ENCODE measurements at places on chromosomes 5 and 9.

DNA sequence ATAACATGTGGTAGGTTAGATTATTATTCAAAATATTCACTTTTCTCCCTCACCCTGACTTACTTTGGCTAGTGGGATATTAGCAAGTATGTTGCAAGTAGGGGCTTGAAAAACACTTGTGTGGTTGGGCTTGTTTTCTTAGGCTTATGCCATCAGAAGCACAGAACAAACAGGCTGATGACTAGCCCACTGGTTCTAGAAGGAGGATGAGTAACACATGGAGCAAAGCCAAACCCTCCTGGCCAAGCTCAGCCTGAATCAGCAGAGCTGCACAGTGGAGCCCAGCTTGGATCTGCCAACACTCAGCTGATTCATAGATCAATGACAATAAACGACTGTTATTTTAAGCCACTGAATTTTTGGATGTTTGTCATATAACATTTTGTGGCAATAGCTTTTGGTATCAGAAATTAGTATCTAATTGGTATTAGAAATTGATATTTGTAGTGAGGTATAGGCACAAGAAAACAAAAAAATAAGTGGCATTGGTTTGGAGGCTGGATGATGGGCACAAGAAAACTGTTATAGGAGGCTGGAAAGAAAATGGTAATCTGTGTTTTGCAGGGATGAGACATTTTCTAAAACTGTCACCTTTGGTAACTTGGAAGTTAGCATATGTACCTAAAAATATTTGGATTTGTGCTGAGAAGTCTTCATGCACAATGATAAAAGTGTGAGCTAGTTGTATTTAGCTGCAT is 46.1 kb upstream of the ZBED3 start:
- peak; percentile 59 for DNase-seq

DNA sequence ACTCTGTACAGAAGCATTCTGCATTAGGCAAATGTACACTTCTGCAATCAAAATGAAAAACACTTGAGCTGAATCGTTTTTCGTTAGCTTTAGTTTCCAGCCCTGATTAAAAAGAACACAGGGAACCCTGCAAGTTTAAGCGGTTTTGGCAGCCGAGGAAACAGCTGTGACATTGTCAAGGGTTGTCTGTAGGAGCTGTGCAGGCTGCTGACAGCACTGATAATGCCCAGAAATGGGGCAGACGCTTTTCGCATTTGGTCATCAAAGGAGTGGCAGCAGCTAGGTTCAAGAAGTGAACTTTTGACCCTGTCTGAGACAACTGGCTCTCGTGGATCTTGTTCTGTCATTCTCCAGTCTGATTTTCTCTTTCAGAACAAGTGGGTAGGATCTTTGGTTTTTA is 165.6 kb upstream of the CCDC152 start:
- no peak for DNase-seq

- no peak for DNase-seq
These were observed 617.5 kb upstream of the TLE4 start for GRCh38 chr9:78954286-78954685.

GRCh38 chr5:171667341-171668096 is 118.1 kb upstream of the SMIM23 start:
- DNase-seq, result peak; percentile 92

DNA sequence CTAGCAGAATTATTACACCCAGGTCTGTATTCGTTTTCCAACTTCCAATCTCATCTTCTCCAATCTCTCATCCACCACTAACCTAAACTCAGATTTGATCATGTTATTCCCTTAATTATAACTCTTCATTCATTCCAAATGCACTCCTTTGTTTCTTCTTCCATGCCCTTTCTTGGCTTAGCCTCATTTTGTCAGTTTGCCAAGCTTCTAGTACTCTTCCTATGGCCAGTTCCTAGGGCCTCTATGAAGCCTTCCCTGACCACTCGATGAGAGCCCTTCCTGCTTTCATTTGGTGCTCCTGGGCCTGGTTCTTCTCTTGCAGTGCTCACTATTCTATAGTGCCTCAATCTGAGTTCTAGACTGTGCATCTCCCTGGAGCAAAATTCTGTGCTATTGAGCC is 5.8 kb downstream of the FAM219A start:
- DNase-seq, result no peak

- no peak for DNase-seq
These were observed 45.9 kb upstream of the ITGA2 start for GRCh38 chr5:52943285-52943684.

DNA sequence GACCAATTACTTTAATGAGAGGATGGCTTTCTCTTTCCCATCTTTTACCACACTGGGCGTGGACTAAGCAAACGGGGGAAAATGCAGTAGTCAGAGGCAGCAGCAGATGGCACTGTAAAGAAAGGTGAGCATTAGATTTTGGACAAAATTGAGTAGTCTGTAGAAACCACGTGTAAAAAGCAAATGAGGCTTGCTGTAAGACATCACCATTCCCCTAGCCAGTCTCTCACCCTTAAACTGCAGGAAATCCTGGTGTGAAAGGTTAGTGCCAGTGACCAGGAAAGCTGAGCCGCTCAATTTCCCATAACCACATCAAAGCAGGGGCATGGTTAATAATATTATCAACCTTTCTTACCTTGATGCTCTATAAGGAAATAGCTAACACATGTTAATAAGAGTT is 31.8 kb downstream of the SPATA31C2 start:
- DNase-seq, result peak; percentile 27

- no peak for DNase-seq
These were observed 27.3 kb upstream of the TDRD7 start for GRCh38 chr9:97384406-97385262.

- DNase-seq, result peak; percentile 91
These were observed 2.5 kb downstream of the ABCA2 start for GRCh38 chr9:137025517-137025966.

GRCh38 chr9:130530938-130531337 is 48.4 kb upstream of the FUBP3 start:
- DNase-seq, result peak; percentile 41

DNA sequence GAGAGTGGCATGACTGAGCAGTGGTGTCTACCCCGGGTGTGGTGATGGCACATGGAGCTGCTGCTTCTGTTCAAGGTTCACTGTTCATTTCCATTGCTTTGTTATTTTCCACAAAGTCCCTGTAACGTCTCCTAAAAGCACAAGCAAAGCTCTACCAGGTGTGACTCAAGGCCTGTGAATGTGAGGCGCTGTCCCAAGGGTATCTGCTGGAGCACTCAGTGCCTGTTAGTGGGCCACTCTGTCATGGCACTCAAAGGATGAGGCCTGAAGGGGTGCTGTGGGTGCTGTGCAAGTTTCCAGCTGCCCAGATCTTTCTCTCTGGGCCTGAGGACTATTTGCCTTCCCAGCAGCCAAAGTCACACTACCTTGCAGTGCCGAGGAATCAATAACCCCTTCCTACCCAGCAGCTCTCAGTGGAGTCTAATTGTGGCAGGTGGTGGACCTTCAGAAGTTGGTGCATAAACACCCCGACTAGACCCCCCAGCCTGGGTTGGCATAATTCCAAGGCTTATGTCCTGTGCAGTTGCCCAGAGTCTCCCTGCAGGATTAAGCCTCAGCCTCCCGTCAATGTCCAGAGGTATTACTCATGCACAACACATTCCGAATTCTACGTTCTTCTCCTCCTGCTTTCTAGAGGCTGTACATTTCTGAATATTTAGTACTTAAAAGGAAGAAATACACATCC is 17.4 kb upstream of the PTCH1 start:
- DNase-seq, result no peak

DNA sequence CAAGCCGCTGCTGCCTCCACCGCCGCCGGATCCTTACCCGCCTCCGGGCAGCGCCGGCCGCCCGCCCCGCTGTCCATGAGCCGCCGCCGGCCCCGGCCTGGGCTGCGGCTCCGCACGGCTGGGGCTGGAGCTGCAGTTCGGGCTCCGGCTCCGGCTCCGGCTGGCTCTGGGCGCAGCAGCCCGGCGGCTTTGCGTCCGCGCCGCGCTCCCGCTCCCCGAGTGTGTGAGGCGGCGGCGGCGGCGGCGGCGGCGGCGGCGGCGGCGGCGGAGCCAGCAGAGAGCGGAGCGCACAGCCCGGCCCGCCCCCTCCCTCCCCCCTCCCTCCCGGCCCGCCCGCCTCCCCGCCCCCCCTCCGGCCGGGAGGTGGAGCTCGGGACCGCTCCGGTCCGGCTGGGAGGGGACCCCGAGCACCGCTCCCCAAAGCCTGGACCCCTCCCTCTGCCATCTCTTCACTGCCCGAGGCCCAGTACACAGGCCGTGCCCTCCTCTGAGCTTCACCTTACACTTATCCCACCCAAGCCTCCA is at the start of gene PCDH1:
PCDH1 (minus strand) TSS at position 225 of the 525 bp plus-strand sequence; CDS start at position 77, 148 bp downstream.
- DNase-seq, result peak; percentile 85

GRCh38 chr9:18129809-18130334 is 344.1 kb upstream of the ADAMTSL1 start:
- DNase-seq, result no peak

- no peak for DNase-seq
These were observed 129.6 kb upstream of the SPEF2 start for GRCh38 chr5:35488055-35488454.

- DNase-seq, result no peak
These were observed 16.1 kb upstream of the CRB2 start for GRCh38 chr9:123339666-123340510.

DNA sequence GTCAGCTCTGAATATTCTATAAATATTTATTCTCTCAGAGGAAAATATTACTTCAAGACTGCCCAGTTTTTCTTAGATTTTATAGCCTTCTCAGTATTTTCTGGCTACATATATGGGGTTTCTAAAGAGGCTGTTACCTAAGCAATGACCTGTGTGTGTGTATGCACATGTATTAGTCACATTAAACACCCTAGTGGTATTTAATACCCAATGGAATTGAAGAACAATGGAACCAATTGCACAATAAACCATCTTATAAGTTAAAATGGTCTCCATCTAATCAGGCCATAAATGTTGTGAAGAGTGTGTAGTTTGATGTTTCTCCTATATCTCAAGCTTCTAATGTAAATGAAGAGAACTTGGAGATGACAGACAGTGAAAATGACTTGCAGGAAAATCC is 450.0 kb downstream of the SPATA31D1 start:
- DNase-seq, result no peak

- no peak for DNase-seq
These were observed 330.2 kb downstream of the PIK3R1 start for GRCh38 chr5:68545636-68546295.

GRCh38 chr5:100616291-100616690 is 81.1 kb downstream of the FAM174A start:
- no peak for DNase-seq

DNA sequence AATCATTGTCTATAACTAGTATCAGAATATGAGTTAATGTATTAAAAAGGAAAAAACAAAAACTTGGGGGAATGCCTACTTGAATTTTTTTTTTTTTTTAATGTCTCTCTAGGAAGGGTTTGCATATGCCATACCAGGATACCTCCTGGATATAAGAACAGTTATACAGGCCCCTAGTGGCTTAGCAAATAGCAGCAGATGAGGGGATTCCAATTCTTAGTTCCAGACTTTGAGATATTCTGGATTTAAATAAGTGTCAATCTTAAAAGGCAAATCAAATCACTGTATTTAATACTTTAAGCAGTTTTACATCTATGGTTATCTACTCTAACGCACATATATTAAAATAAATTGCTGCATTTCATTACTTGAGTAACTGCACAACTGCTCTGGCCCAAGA is 1055.5 kb upstream of the DMAC1 start:
- no peak for DNase-seq

DNA sequence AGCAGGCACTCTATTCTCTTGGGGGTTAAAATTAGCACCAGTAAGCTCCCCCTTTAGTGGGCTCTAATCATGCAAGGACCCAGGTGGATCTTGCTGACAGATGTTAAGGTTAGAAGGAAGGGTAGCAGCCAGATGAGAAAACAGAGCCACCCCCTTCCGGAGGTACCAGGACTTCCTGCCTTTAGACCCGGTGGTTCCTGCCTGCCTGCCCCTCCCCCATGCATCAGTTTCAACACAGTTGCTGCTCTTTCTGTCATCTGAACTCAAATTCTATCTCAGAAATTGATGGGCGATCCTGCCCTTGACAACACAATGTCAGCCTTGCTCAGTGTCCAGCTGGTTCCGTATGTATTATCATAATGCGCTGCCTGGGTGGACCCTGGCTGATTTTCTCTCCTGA is 287.3 kb downstream of the EBF1 start:
- peak; percentile 77 for DNase-seq

GRCh38 chr5:179422213-179422855 is 77.1 kb upstream of the ADAMTS2 start:
- DNase-seq, result no peak

- DNase-seq, result no peak
These were observed 2.2 kb downstream of the LMX1B start for GRCh38 chr9:126615791-126616447.

DNA sequence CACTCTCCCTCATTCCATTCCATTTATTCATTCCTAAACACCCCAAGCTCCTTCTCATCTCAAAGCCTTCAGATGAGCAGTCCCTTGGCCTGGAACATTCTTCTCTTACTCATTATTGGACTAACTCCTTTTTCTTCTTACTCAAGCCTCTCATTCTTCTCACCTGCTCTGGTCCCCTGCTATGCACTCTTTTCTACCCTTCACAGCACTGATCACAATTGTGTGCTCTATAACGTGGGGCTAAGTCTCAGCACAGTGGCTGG is 212.4 kb downstream of the MAPKAP1 start:
- no peak for DNase-seq
